Activated gamma-delta T cell treated with anti-CD3 and anti-CD28 coated beads, Interleukin-2, amount 50 U/mL, for 16 hours (primary cell): ENCODE measurements at places on chromosomes 13 and 19.

GRCh38 chr13:36436811-36437210, 4.5 kb downstream of the CCNA1 start:
- no peak for DNase-seq

DNA sequence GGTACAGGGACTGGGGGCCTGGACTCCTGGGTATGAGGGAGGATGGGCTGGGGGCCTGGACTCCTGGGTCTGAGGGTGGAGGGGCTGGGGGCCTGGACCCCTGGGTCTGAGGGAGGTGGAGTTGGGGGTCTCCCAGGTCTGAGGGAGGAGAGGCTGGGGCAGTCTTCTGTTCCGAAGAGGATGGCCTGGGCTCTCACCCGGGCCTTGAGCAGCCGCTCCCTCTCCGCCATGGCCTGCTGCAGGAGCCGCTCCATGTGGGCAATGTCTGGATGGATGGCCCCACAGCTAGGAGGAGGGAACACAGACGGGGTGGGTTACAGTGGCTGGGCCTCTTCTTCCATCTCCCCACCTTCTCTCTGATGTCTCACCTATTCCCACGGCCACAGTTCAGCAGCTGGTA, 18.1 kb downstream of the PHLDB3 start:
- DNase-seq, result no peak

GRCh38 chr19:12166626-12167025, 3.7 kb downstream of the ZNF136 start:
- no peak for DNase-seq

- DNase-seq, result no peak
Observed at GRCh38 chr13:47216176-47216822, 319.4 kb upstream of the HTR2A start.

DNA sequence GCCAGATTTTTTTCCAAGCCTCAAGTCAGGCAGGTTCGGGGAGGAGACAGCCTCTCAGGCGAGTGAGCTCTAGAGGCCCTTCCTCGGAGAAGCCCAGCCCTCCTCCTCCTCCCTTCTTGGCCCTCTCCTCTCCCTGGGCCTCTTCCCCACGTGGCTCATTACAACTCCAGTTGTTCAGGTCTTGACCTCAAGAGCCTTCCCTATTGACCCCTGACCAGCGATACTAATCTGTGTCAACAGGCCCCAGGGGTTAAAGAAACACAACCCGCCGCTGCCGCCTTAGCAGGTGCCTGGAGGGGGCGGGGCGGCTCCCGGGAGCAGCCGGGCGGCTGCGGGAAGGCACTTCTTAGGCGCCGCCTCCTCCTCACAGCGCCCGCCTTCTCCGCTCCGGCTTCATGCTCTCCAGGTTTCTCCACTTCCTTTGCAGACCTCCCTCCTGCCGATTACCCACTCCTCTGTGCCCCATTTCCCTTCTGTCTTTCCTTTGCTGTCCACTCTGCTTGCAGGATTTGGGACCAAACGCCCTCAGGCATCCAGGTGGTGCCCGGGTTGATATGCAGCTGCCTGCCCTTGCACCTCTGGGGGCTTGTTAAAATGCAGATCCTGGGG, 51.0 kb downstream of the LYL1 start:
- DNase-seq, result no peak

GRCh38 chr19:45677351-45678230, 9.6 kb downstream of the GIPR start:
- DNase-seq, result peak; percentile 58
